Stimulated activated CD4-positive, alpha-beta T cell treated with anti-CD3 and anti-CD28 coated beads, Interleukin-12 subunit alpha, Interleukin-12 subunit beta, amount 100 ng/mL, for 4 hours (primary cell): ENCODE measurements at places on chromosomes 11 and 22.

- DNase-seq: no peak
These were observed 27.2 kb downstream of the MMP10 start for GRCh38 chr11:102753267-102753666.

GRCh38 chr11:23143022-23143421, 282.7 kb upstream of the CCDC179 start:
- DNase-seq: no peak

GRCh38 chr11:74471668-74472429, 4.5 kb upstream of the KCNE3 start:
- DNase-seq: no peak

- DNase-seq: no peak
These were observed 24.6 kb downstream of the MB start for GRCh38 chr22:35592418-35592967.

- no peak for DNase-seq
These were observed 15.0 kb upstream of the BBS1 start for GRCh38 chr11:66495401-66495854.

- no peak for DNase-seq
These were observed 47.2 kb downstream of the MCHR1 start for GRCh38 chr22:40726514-40726913.

DNA sequence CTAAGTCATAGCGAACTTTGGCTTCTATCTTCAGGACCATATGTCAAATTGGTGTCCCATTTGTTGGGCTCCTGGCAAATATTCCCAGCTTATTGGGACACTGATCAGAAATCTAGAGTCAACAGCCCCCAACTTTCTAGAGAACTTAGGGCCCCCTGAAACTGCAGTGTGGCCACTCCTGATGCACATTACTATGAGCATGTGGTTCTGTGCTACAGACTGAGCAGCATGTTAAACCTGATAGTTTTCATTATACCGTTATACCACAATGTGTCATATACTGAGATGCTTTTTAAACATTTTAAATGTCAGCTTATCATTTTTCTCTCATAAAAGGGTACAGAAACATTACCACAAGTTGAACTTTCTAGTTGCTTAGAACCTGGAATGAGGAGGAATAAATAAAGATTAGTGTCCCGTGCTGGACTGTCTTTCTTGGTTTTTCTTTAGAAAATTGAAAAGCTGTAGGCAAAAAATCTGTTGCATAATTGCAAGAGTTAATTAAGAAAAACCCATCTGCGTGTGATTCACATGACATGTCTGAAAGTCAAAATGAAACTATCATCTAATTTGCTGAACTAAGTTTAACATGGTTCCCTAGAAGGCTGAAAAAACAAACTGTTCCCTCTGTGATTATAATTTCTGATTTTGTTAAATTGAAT, 16.4 kb upstream of the CTSC start:
- DNase-seq: no peak
